ENCODE measurements at places on chromosomes 2 and 18. TPM values are rescaled to one million over a fixed set of nuclear protein-coding genes. Genes with fewer than 3 reads are reported as not detected.
A peak's percentile ranks its signal among the peaks of the same experiment; 100 is the strongest.

DNA sequence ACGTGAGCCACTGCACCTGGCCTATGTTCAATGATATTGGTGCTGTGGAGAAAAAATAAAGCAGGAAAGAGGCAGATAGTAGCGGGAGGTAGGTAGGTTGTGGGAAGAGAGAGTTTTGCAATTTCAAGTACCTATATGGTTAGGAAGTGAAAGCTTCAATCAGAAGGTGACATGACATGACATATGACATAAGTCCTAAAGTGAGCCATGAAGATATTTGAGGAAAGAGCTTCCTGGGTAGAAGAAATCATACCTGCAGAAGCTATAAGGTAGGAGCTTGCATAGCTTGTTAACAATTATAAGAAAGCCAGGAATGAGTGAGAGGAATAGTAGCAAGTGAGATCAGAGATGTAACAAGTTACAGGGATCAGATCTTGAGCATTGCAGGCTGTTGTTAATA is 4.2 kb downstream of the KIAA1328 start:
- no peak for DNase-seq

DNA sequence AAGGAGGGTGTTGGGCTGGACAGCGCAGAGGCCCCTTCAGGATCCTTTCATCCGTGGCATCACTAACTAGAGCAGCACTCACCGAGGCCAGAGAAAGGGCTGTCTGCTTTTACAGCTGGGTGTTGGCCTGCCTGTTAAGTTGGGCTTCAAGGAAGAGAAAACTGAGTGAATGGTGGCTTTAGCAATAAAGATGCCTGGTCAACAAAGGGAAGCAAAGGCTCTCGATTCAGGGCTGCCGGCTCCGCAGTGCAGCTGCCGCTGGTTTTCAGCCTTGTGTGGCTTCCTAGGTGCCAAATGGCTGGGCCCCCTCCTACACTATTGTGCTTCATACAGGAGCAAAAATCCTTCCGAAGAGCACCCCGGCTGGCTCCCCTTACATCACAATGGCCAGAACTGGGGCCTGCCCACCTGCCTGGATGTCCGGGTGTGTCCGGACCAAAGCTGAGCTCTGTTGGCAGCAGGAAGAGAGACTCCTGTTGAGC is 61.0 kb upstream of the GPR45 start:
- DNase-seq, result no peak

- DNase-seq, result no peak
Observed at GRCh38 chr2:173191601-173192000, 116.0 kb downstream of the MAP3K20 start.

GRCh38 chr2:151576080-151576479 is 158.2 kb downstream of the NEB start:
- DNase-seq, result no peak

- DNase-seq, result no peak
Observed at GRCh38 chr2:53907582-53907981, 47.8 kb upstream of the GPR75 start.

GRCh38 chr18:12694032-12694431 is 8.5 kb downstream of the CEP76 start:
- DNase-seq, result no peak

DNA sequence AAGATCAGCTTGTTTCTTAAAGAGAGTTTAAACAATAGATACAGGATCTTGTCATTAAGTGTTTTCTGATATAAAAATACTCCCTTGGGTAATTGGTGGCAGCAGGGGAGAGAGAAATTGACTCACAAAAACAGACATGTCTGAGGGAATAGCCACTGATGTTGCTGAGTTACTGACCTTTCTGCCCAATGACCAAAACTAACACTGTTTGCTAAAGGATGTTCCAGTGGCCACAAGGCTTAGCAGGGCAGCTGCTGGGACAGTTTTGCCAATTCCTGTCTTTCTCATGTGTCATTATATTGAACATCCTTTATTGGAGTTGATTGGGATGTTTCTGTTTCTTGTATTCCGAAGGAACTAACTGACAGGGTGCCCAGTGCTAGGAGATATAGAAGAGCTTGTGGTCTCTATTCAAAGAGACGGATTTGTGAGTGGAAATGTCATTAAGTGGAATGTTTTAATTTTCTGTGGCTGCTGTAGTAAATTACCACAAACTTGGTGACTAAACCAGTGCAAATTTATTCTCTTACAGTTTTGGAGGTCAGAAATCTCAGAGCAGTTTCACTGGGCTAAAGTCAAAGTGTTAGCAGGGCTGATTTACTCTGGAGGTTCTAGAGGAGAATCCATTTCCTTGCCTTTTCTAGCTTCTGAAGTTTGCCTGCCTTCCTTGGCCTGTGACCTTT is 124.8 kb upstream of the RMDN2 start:
- DNase-seq, result no peak

GRCh38 chr2:43169987-43170386 is 56.4 kb downstream of the ZFP36L2 start:
- no peak for DNase-seq

DNA sequence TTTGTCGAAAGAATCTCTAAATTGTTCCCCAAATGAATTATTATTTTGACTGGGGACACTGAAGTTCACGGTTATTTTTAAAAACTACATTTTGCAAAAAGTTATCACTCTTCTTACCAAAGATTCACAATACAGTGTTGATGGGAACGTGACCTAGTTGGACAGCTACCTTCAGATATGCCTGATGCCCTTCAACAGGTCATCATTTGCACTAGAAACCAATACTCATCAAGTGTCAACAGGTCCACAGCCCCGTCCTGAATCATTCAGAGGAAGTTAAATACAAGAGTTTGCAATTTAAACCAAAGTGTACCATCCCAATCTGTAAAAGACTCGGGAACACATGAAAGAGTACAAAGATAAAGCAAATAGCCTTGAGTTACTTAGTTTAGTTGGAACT is 28.3 kb downstream of the BCL2 start:
- DNase-seq, result no peak

DNA sequence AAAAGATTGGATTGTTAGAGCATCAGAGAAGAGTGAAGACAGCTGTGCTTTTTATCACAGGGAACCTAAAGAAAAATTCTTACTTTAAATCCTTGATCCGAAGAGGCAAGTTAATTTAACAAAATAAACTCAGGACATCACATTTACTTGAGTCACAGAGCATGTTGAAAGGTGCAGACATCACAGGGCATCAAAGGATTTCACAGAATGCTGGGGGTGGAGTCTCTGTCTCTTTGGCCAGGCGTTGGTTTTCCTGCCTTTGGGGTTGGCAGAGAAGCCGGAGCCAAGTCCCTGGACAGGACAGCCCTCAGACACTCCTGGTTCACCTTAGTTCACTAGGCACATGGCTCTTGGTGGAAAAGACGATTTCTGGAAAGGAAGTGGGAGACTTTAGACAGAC is 56.3 kb downstream of the SH3RF3 start:
- DNase-seq, result no peak

DNA sequence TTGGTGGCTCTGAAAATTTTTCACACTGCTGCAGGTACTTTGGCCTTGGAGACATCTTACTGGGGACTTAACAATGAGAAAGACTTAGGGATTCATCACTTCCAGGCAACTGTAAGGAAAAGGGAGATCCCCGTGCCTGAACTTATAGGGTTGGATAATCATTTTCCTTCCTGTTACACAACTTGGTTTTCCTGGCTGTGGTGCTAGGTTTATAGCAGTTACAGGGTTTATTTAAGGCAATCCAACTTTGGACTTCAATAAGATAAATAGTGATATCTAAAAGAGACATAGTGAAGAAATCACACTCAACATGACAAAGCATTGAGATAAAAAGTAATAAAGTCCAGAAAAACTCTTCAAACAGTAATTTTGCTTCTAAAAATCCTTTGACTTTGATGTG is 70.2 kb upstream of the RAPH1 start:
- no peak for DNase-seq

- no peak for DNase-seq
Observed at GRCh38 chr2:101752716-101753616, 55.5 kb downstream of the MAP4K4 start.

GRCh38 chr2:96523659-96524481 is 12.7 kb upstream of the ARID5A start:
- no peak for DNase-seq

DNA sequence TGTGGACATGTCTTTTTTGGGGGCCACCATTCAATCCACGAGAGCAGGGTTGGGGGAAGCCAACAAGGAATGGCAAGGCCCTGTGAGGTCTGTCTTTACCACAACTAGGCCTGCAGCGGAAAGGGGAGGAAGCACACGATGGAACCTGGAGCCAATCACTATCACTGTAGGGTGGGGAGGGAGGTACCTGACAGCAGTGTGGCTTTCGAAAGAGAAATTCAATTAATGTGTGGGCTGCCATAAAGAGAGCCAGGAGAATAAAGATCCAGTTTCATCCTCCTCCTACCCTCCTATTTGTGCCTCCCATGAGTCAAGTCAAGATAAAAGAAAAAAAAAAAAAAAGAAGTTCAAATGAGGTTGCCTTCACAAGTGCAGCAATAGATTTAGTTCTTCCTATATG is 18.9 kb upstream of the RBMS1 start:
- no peak for DNase-seq

DNA sequence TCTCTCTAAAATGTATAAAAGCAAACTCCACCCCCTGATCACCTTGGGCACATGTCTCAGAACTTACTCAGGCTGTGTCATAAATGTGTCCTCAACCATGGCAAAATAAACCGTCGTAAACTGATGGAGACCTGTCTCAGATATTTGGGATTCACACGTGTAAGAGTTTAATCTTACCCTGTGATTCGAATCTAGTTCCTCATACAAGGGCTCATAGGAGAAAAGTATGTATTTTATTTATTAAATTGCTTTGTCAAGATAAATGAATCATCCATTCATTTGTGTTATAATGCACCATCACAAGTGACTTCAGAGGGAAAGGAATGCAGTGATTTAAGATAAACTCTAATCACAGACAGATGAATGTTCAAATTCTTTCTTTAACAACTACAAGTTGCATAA is 712.5 kb upstream of the LRATD1 start:
- DNase-seq, result no peak

DNA sequence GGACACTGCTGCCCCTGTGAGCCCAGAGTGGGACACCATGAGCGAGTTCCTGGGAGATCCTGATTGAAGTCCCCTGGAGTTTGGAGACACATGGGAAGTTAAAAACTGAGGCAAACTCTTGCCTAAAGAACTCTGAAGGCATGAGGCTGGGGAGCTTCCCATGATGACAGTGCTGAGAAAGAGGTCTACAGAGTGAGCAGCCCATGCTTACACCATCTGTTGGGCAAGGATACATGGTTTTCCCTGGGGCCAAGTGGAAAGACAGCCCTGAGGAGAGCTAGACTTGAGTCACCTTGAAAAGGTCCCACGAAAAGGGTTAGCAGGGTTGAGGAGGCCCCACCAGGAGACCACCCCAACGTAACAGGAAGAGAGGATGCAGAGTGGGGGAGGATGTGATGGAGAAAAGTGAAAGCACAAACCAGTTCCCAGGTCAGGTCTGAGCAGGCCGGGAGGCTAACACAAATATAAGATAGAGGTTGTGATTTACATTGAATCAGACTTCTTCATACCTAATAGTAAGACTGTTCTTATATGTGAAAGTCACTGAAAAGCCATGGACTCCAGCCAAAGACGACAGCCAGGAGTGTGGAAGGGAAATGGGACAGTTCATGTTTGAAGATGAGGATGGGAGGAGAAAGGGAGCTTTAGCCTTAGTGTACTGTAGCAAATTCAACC is 13.5 kb upstream of the FEZ2 start:
- DNase-seq, result no peak

GRCh38 chr2:72032481-72033041 is 115.1 kb downstream of the CYP26B1 start:
- DNase-seq, result peak; percentile 57

DNA sequence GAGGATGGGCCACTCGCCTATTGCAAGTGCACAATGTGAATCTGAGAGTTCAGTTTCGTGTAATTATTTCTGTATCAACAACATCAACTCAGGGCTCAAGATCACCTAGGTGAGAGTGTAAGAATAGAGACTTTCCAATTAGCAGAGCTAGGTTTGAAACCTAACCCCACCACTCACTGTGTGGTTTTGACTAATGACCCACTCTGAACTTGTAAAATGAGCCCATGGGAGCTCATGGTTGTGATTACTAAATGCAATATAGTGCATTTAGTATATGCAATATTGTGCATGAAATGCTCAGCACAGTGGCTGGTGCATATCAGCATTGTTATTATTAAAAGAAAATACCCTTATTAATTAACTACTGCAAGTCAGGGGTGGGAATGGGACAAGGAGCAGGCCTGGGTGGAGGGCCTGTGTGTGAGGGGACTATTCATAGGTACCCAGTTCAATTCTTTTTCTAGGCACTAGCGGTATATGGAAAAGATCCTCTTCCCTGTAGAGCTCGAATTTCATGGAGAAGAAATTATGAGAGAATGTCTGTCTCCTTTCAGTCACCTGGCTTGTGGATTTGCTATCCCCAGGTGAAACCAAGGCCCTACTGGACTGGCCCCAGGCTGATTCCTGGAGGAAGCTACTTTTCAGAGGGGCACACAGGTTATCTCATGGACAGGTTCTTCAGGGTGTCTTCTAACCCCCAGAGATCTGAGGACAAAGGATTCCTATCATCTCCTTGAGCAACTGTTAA is 169.5 kb downstream of the GFPT1 start:
- no peak for DNase-seq

DNA sequence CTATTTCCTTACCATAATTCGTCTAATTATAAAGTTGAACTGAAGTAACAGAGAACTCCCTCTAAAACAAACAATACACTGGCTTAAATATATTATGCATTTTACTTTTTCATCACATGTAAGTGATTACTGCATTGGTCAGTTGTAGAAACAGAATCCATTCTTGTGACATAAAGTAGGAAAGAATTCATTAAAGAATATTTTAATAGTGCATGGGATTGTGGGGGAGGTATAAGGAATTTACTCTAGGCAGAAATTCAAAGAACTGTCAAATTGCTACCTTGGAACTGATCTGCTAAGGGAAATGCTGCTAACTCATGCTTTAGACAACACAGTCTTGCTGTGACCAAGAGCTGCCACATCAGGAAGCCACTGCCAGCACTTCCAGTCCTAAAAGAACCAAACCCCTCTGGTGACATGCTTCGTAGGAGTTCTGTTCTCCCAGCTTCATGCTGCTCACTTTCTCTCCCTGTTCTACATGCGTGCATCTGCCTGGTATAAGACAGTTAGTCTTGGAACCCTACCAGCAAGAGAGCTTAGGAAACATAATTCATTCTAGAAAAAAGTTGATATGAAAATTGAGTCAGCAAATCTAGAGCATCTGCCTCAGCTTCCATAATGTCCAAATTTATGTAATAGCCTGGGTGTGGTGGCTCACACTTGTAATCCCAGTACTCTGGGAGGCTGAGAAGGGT is 1137.6 kb upstream of the NXPH2 start:
- no peak for DNase-seq

The SP5 gene
- total RNA-seq, result not detected

The POTEF gene
- total RNA-seq, result not detected

The GPR45 gene
- not detected for total RNA-seq

The TBR1 gene
- total RNA-seq, result not detected

Measured in suprapubic skin (tissue), 4 donors.